ENCODE measurements at places on chromosomes 13 and 19.

GRCh38 chr13:39952249-39953233 is 297.1 kb downstream of the COG6 start:
- no peak for DNase-seq

DNA sequence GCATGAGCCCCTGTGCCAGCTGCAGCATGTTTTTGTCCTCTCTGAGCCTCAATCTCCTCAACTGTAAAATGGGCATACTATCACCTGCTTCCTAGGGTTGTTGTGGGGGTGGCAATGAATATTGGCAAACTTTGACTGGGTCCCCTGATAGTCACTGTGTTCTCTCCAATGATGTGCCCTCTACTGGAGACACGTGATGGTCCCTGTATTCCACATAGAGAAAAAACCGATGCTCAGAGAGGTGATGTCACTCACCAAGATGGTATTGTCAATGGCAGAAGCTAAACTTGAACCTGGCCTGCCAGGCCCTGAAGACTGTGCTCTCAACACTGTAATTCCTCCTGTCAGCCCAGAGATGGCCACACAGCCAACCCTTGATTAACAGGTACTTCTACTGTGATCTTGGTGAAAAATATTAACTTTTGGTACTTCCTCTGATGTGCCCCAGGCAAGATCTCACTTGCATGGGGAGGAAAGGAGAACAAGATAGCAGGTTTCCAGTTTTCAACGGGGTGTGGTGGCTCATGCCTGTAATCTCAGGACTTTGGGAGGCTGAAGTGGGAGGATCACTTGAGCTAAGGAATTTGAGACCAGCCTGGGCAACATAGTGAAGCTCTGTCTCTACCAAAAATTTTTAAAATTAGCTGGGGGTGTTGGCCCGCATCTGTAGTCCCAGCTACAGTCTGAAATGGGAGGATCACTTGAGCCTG is 3.6 kb downstream of the CEACAM20 start:
- no peak for DNase-seq

DNA sequence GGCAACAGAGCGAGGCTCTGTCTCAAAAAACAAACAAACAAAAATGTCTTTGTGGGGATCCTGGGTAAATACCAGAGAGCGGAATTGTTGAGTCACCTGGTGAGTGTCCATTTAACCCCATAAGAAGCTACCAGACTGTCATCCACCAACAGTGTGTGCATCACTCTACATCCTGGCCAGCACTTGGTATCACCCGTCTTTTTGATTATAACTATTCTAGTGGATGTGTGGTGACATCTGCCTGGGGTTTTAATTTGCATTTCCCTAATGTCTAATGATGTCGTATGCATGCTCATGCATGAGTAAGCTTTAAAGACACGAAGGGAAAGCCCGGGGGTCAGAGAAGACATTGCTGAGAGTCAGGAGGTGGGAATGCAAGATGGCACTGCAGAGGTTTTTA is 126.7 kb upstream of the MRI1 start:
- no peak for DNase-seq

DNA sequence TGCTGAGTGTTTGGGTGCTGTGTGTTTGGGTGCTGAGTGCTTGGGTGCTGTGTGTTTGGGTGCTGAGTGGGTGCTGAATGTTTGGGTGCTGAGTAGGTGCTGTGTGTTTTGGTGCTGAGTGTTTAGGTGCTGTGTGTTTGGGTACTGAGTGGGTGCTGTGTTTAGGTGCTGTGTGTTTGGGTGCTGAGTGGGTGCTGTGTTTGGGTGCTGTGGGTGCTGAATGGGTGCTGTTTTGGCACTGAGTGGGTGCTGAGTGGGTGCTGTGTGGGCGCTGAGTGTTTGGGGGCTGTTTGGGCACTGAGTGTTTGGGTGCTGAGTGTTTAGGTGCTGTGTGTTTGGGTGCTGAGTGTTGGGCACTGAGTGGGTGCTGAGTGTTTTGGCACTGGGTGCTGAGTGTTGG is 48.5 kb upstream of the F7 start:
- no peak for DNase-seq

- DNase-seq = no peak
Measured at GRCh38 chr13:22945321-22946226, 235.2 kb upstream of the SGCG start.

GRCh38 chr19:28022506-28022905 is 1190.4 kb downstream of the UQCRFS1 start:
- no peak for DNase-seq

DNA sequence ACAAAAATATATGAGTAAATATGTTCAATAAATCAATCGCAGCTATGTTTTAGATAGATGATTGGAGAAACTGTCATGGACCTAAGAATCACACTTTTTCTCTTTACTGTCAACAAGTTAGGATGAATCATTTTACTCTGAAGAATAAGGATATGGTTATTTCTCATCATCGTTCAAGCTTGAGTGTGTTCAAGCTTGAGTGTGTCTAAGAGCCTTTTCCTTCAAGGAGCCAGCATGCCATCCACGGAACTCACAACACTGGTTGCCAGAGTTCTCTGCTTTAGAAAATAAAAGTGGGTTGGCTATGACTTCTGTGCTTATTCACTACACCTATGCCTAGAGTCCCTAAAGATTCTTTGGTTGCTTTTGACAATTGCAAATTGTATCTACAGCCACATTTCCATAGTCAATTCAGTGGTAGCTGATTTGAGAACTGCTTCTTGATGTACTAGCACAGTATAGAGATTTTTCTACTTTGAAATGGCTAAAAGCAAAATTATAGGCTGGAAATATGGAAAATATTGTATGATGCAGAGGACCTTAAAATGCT is 58.1 kb upstream of the SCEL start:
- no peak for DNase-seq

DNA sequence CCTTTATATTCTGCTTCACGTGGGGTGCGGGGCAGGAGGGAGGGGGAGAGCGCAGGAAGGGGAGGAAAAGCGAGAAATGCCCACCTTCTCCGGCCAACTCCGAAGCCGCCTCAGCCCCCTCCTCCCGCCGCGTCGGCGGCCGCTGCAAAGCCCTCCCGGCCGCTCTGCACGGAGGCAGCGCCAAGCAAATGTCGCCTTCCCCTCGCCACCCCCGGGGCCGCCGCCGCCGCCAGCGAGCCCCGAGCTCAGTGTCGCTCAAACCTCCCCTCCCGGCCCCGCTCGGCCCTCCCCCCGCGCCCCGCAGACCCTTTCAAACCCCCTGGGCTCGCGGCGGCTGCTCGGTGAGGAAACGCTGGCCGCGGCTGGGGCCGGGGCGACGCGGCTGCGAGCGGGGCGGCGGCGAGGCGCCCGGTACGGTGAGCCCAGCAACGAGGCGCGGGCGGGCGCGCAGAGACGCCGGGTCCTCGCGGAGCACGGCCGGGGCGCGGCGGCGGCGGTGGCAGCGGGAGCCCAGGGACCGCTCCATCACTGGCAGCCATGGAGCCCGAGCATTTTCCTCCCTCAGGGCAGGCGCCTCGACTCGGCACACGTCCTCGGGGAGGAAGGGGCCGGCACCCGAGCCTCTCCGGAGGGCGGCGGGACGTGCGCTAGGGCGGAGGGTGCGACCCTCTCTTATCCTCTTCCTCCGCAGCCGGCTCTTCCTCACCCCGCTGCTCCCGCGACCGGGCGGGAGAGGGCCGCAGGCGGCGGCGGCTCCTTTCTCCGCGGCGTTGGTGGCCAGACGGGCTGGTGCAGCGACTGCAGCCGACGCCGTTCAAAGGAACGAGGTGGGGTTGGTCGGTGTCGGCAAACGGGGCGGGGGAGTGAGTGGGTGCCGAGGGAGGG is 463 bp upstream of the TSC22D1 start:
- peak; percentile 17 for DNase-seq

GRCh38 chr19:28330831-28331230 is 882.1 kb downstream of the UQCRFS1 start:
- DNase-seq = no peak

DNA sequence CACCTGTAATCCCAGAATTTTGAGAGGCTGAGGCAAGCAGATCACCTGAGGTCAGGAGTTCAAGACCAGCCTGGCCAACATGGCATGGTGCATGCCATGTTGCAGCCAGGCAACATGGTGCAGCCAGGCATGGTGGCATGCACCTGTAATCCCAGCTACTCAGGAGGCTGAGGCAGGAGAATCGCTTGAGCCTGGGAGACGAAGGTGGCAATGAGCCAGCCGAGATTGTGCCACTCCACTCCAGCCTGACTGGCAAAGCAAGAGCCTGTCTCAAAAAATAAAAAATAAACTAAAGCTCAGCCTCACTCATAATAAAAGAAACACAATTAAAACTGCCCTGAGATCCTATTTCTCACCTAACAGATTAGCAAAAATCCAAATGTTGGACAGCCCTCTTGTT is 49.7 kb upstream of the MAP3K10 start:
- DNase-seq = no peak

GRCh38 chr19:49338691-49339300 is 3.6 kb downstream of the CD37 start:
- no peak for DNase-seq

DNA sequence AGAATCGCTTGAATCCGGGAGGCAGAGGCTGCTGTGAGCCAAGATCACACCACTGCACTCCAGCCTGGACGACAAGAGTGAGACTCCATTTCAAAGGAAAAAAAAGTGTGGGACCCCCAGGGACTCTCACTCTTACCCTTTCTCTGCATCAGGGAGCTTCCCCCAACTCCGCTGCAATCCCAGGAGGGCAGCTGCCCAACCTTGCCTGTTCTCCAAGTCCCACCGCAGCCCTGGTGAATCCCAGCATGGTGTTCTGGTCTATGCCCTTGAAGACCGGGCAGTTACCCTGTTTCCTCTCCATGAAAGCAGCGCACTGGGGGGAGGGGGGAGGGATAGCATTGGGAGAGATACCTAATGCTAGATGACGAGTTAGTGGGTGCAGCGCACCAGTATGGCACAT is 35.7 kb upstream of the DPRX start:
- DNase-seq = no peak

DNA sequence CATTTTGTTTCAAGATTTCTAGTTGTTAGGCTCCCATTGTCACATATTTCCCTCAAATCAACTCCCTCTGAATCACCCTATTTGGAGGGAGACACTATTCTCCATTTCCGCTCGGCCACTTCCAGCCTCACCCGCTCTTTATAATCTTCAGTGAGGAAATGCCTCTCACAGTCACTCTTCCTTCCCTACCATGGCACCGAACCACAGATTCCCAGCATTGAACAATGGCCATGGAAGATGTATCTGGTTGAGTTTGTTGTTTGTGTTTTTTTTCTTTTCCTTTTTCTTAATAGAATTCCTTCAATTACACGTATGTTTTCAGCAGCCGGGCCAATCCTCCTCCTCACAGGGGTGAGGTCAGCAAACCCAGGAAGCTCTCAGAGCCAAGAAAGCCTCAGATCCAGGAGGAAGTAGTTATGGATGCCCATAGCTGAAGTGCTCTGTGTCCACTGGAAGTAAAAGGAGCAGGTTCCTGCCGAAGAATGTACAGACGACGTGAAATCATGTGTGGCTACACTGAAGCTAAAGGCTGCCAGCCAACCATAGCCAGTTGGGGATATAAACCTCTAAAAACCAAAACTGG is 472.1 kb downstream of the FOXO1 start:
- DNase-seq = no peak

GRCh38 chr13:99909836-99910619 is 61.5 kb downstream of the ZIC5 start:
- no peak for DNase-seq

DNA sequence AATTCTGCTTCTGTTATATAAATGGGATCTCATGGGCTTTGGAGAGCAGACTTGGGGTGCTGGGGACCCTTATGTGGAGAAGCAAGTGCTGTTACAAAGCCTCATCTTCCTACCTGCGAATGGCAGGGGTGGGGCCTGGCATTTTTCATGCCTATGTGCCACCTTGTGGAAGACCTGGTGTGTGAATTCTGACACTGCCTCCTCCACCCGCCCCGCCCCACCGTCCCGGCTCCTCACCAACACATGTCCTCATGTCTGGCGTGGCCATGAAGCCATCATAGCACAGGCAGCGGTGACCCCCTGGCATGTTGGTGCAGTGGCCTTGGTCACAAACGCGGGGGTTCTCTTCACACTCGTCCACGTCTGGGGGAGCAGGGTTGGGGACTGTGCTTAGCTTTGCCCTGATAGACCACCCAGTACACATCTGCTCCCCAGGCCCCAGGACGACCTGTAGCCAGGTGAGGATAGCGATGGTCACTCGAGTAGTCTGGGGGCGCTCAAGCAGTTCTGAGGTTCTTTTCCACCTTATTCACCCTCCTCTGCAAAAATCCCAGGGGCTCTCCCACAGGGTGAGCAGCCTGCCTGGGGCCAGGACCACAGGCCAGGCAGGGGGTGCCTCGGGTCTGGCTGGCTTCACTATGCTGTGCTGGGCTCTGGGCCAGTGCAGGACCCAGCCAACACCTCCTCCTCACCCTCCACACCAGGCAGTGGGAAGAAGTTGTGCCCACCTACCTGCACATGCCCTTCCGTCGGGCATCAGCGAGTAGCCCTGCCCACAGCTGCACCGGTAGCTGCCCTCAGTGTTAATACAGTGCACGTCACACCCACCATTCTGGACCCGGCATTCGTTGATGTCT is 32.7 kb downstream of the FBN3 start:
- no peak for DNase-seq

DNA sequence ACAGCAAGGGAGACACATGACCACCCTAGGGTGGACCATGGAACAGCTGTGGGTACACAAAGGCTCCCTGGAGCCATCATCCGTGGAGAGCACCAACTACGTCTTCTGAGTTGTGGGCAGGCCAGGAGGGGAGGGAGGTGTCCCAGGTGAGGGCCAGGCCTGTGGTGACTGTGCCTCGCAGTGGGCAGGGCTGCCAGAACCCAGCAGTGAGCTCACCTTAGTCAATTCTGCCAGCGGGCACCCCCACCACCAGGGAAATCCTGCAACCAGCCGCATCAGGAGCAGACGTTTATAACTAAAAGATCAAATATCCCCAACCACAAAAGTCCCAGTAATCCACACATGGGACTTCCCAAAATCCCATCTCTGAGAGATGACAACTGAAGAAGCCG is 19.6 kb downstream of the ELL start:
- DNase-seq = no peak

DNA sequence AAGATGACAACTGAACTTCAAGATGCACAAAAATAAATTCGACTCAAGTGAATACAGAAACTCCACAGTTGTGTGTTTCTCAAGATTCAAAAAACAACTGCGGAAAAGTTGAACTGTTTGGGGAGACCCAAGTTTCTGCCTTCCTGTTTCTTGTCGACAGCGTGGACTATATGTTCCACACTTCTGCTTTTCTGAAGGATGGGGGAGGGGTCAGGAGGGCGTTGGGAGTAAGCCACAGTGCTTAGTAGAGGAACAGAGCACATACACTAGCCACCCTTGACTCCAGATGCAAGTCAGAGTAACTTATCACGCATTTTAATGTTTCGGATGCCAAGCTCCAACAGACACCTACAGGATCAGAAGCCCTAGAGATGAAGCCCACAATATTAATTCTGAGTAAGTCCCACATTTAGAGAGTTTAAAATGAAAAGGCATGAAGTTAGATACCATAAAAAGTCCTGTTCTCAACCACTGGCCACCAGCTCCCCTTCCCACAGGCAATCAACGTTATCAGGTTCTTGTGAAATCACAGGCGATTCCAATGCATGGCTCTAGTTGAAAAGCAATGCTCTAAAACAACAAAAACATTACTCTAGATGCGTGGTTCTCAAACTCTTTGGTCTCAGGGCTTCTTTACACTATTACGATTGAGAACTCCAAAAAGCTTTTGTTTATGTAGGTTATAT is 4.2 kb downstream of the TUBGCP3 start:
- no peak for DNase-seq
